ENCODE measurements at places on chromosomes 11 and 22.

DNA sequence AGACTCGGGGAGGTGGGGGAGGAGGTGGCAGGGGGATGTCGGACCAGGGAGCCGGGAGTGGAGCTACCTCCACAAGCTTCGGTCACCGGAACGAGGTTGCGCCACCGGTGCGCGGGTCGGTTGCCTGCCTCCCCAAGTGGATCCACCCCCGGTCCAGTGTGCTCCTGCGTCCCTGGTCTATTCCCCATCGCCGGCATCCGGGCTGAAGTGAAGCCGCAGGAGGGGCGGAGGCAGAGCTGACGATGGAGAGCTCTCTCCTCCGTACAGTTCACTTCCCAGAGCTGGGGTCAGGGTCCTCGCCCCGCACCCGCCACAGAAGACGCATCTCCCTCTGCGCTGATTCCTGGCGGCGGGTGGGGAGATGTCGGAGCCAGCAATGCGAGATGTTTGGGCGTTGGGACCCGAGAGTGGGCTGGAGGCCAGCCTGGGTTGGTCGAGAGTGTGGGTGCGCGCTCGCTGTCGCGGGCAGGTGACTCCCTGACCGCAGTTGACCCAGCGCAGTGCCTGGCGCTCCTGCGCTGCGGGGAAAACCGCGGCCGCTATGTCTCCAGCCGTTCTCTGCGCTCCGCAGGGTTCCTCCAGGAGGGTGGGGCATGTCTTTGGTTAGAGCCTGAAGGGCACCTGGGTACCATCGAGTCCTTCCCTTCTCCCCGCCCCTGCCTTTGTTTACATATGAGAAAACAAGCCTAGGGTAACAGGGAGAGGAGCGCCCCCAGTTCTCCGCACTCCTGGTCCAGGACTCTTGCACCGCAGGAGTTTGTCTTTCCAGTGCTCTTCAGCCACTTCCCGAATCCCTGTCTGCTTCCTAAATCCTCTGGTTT lies 1.7 kb downstream of the C11orf96 start:
- DNase-seq = no peak

DNA sequence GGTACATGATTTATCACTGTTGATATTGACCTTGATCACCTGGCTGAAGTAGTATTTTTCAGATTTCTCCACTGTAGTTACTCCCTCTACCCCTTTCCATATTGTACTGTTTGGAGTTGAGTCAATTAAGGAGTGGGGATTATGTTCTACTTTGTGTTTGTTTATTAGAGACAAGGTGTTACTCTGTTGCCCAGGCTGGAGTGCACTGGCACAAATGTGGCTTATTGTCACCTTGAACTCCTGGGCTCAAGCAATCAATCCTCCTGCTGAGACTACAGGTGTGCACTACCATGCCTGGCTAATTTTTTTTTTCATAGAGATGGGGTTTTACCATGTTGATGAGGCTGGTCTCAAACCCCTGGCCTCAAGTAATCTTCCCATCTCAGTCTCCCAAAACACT lies 85.3 kb upstream of the CCDC90B start:
- DNase-seq = no peak

DNA sequence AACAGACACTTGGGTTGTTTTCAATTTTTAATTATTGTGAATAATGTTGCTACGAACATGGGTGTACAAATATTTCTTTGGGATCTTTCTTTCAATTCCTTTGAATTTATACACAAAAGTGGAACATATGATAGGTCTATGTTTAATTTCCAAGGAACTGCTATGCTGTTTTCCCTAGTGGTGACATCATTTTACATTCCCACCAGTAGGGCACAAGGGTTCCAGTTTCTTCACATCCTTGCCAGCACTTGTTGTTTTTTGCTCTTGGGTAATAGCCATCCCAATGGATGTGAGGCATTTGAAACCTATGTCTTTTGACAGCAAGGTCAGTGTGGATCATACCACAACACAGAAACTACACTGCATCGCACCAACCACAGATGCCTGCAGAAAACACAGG lies 41.8 kb upstream of the SCN3B start:
- no peak for DNase-seq

- DNase-seq = no peak
Observed at GRCh38 chr11:10162222-10162621, 131.8 kb downstream of the SBF2 start.

DNA sequence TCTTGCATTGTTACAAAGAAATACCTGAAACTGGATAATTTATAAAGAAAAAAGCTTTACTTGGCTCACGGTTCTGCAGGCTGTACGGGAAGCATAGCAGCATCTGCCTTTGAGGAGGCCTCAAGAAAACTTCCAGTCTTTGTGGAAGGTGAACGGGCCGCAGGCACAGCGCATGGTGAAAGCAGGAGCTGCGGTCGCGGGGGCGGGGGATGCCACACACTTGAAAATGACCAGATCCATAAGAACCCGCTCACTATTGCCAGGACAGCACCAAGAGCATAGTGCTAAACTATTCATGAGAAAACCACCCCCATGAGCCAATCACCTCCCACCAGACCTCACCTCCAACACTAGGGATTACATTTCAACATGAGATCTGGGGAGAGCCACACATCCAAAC lies 45.6 kb upstream of the SEPTIN5 start:
- no peak for DNase-seq

DNA sequence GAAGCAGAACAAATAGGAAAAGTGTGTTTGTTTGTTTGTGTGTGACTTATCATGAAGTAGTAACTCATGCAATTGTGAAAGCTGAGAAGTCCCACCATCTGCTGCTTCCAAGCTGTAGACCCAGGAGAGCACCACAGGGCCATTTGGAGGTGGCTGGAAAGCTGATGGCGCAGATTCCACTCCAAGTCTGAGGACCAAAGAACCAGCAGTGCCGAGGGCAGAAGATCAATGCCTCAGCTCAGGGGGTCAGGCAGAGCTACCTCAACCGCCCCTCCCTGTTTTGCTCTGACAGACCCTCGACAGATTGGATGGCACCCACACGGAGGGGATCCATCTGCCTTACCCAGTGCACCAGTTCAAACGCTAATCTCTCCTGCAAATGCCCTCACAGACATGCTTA lies 896.2 kb downstream of the BRD1 start:
- DNase-seq = no peak

GRCh38 chr11:102546923-102547471 lies 16.4 kb upstream of the MMP7 start:
- no peak for DNase-seq

- no peak for DNase-seq
Observed at GRCh38 chr11:77828926-77829325, 8.0 kb downstream of the AAMDC start.

DNA sequence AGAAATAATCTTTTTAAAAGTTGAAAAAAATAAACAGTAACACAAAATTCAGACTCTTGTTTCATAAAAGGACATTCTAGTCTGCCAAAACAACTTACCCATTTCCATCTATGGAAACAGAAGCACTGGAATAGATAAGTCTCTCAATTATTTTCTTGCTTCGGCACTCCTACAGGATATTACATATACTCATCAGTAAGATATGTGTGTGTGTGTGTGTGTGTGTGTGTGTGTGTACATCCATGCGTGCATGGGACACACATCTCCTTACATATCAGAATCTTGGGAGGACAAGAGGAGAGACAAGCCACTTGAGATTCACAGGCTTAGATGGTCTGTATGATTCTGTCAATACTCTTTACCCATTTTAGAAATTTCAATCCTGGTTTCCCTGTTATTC lies 144.6 kb downstream of the ATG16L2 start:
- DNase-seq = no peak

DNA sequence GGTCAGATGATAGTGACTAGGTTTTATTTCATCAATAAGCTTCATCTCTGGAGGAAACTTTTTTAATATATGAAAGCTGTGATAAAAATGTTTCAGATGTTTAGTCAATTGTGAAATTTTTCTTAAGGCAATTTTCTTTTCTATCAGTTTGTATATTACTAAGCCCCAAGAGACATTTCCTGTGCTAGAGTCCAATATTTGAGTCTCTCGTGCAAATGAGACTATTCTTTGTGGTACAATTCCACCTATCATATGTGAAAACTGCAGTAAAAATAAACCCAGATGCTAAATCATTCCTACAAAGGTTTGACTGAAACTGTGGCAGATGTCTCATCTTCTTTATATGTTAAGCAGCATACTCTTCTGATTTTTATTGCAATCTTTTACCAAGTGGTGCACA lies 28.0 kb downstream of the CTR9 start:
- DNase-seq = no peak

- no peak for DNase-seq
Observed at GRCh38 chr11:41119484-41119883, 340.0 kb downstream of the LRRC4C start.

DNA sequence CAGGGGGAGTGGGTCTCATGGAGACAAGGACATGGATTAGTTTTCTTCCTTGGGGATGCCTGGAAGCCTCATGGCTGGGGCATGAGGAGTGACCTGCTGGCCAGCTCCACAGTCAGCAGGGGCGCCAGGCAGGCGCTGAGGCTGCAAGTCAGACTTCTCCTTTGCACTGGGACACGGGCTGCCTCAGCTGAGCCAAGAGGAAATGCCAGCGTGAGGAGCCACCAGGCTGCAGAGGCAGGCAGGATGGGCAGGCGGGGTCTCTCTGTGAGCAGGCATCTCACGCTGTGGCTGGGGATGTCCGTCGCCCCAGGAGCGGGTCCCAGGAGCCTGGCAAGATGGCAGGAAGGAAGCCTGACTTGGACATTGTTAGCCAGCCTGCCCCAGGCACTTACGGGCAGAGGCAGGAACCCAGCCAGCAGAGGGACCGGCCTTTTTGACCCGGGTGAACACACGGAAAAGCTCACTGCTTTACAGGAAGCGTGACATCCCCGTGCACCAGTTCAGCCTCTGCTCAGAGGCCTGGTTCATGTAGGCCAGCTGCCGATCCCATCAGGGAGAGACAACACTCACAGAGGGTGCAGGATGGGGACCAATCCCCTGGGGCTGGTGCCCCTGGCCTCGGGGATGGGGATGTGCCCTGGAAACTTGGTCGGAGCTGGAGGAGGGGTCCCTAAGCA lies 10.2 kb downstream of the GNB1L start:
- DNase-seq = no peak

GRCh38 chr11:66224226-66224855 lies 44.1 kb upstream of the RAB1B start:
- no peak for DNase-seq

GRCh38 chr11:63868399-63869064 lies 29.6 kb downstream of the MARK2 start:
- no peak for DNase-seq

DNA sequence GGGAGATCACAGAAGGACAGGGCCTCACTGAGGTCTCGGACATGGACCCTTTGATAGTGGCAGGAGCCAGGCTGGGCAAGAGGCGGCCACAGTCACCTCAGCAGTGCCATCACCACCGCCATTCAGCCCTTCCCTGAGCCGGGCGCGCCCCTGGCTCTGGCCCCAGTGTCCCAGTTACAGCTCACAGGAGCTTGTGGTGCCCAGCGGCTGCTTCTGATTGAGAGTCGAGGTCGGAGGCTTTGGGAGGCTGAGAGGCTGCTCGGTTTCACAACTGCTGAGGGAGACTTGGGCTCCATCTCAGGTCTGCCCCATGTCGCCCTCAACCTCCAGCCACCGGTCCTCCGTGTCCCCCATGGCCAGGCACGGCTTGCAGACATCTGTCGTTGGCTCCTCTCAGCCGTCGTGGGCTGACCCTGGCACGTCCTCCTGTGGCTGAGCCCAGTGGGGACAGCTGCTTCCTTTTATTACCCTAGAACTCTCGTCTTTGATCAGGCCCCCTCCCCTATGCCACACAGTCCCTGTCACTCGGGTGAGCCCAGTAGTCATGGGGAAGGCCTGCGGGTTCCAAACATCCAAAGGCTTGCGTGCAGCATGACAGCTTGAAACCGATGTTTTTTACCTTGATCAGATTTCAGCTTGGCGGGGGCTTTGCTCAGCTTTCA lies 28.4 kb upstream of the PPP6R3 start:
- DNase-seq = no peak

- no peak for DNase-seq
Observed at GRCh38 chr11:102559839-102560238, 29.3 kb upstream of the MMP7 start.

GRCh38 chr11:33935461-33936456 lies 43.9 kb upstream of the LMO2 start:
- DNase-seq = no peak

GRCh38 chr11:6067502-6067901 lies 36.9 kb upstream of the OR56A1 start:
- no peak for DNase-seq

GRCh38 chr11:16610738-16611388 lies 127.6 kb upstream of the C11orf58 start:
- no peak for DNase-seq

DNA sequence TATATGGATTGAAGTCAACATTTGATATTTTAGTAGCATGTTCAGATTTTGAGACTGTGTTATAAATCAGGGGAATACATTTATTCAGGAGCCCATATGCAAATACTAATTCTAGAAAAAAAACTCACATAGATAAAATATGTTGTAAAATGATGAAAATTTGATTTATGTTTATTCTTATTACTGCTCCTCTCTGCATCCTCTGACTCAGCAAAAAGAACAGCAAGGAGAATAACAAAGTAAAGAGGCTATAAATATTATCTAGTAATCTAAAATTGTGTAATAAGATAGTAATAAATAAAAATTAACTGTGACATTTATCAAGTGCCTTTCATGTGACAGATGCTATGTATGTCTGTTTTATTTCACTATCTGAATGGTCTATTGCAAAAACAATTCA lies 507.2 kb upstream of the ANO3 start:
- no peak for DNase-seq

GRCh38 chr11:128598506-128599150 lies 11.3 kb upstream of the ETS1 start:
- no peak for DNase-seq

DNA sequence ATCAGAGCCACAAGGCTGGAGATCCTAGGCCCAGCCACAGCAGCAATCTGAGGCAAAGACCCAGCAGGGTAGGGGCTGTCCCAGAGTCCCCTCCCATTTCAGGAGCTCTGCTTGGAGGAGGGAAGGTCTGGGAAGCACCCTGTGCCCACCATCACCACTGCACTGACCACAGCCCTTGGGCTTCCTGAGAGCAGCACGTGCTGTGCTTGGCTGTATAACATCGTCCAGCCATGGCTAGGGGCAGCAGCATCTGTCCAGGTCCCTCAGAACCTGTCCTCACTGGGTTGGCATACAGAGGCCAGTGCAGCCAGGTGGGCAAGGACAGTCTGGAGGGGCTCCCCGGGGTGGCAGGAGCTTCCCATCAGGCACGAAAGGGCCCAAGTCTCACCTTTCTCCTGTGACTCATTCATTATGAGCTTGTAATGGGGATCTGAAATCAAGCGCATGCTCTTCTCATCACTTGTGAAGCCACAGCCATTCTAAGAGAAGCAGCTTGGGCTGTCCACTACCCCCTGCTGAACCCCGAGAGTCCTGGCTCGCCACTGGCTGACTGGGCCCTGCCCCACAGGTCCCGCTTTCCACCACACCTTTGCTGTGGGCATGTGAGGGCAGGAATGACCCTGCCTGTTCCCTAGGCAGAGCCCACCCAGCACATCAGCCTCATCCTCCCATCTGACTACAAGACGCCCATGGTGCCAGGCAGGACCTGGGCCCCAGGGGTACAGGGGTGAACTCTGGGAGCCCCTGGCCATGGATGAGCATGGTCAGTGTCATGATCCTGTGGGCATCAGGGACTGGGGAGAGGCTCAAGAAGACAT lies 83.3 kb downstream of the MED15 start:
- no peak for DNase-seq

All from T-helper 1 cell (primary cell).